ENCODE measurements at places on chromosomes 5 and 9.

GRCh38 chr5:464843-465590, 22.0 kb downstream of the EXOC3 start:
- DNase-seq = no peak

GRCh38 chr5:133241179-133242092, 189.6 kb downstream of the HSPA4 start:
- DNase-seq = no peak

DNA sequence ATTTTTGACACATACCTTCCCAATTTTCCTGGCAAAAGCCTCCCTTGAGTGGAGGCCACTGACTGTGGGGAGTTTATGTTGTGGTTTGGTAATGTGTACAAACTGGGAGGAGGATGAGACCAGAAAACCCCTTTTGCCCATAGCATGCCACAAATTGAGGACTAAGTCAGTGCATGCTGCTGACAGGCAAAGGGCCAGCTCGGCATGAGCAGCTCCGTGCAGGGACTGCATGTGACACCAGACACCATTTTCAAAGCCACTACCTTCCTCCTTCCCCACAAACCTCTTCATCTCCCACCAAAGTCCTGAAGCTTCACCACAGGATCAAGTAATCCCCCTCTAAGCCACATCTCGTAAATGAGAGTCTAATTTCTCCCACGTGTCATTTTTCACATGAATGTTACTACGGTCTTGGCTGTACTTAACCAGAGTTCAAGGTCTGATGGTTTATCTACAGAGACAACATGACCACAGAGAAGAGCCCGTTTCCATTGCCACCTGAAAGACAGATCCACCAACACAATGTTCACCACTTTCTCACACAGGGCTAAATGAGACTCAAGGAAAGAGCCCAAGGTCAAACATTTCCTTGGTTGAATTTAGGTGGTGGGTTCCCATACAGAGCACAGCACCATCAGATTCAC, 106.5 kb downstream of the NFIB start:
- DNase-seq = no peak

DNA sequence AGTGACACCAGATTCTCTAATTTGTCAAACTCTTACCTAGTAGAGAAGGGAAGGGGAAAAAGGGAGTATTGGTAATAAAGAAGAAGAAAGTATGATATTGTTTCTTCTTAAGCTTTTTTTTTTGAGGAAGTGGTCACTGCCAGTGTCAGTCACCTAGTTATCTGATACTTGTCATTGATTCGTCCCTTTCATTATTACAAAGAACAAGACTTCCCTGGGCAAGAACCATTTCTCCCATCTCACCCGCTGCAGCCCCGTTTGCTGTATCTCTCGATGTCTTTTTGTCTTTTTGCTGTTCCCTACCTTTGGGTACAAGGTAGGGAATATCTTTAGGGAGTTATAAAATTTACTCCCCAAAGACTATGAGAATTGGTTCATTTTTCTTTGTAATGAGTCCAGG, 249.0 kb downstream of the ARHGAP26 start:
- DNase-seq = no peak

DNA sequence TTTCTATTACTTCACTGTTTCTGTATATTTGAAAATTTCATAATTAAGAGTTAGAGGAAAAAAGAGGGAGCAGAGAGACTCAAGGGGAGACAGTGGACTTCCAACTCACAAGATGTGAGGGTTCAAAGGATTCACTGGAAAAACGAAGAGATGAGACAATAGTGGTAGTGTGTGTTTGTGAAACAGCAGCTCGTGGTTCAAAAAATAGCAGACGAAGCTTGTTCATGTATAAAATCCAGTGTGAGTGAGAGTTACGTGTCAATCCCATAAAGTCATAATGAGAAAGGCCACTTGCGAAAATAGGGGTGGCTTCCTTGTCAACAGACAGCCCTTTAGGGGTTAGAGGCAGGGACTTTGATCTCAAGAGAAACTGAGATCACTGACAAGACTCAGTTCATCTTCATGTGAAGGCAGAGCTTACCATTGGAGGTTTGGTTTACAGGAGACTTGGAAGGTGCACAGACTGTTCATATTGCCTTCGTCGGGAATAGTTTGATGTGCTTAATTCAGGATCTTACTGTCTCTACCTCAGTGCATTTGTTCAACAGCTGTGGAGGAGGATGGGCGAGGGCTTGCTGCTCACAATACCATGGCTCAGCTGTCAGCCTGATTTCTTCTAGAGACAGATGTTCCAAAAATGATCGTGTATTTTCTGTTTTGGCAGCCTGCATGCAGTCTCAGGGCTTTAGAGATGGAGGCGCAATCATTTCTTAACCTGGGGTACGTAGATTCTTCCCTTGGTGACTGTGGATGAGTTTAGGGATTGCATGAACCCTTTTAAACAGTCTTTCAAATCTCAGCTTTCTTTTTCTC, 105.7 kb upstream of the KLF9 start:
- no peak for DNase-seq

DNA sequence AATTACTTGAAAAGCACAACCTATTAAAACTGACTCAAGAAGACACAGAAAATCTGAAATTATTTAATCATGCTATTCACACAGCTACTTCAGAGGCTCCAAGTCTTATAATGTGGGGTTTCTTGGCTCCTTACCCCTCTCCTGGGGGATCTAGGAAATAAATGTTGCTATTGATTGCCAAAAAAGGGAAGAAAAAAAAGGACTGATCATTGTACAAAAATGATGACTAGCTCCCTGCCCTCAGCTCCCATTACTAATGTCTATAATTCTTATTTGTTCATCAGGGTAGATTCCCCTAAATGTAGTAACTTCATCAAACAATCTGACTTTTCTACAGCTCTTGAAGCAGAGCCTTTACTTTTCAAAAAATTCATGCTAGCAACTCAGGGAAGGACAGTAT, 3.3 kb upstream of the SMC5 start:
- DNase-seq = peak; percentile 45

GRCh38 chr9:131943351-131943841, 136.3 kb downstream of the MED27 start:
- no peak for DNase-seq

GRCh38 chr5:6159832-6160430, 218.4 kb downstream of the MED10 start:
- no peak for DNase-seq

GRCh38 chr5:176400382-176401156, 12.0 kb downstream of the HIGD2A start:
- no peak for DNase-seq

DNA sequence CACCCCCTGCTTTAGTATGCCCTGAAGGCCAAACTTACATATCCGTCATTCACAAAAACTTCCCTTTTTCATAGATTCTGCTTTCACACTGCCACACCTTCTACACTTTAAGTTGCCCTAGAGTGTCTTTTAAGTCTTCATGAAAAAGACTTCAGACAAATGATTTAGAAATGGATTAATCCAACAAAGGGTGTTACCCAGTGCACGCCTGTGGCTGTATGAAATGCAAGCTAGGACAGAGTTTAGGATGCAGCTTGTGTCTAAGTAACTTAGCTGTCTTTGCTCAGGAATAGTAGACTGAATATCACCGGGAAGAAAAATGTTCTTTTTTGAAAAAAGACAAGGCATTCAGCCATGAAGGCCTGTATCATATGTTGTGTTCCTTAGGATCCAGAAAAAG, 210.0 kb downstream of the MPDZ start:
- no peak for DNase-seq

DNA sequence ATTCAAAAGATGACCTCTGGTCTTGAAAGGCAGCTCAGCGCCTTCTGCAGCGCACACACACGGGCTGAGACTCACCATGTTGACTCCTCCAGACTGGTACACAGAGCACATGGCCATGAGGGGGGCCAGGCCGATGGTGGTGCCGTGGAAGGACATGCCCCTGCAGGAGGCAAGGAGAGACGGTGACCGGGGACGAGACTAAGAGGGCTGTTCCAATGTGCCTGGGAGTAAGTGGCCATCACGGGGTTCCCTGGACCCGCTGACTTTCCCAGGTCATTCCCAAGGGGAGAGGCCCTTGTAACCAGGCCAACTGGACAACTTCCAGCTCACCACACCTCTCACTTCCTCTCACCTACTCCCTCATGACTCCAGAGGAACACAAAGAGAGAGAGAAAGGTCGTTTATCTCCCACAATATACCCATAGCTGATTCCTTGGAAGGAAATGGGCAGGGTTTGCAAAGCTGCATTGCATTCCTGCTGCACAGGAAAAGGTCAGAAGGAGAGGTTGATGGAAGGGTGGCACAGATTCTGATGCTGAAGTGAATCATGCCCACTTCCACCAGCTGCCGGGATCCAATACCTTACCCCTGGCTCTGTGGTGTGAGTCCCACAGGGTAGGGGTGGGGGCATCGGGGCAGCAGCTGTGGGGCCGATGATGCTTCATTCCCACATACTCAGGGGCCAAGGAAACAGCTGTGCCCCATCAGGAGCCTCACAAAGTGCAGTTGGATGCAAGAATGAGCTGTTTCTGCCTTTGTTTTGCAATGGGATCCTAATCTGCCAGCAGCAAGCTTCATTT, 47.2 kb downstream of the NIPAL4 start:
- peak; percentile 68 for DNase-seq

DNA sequence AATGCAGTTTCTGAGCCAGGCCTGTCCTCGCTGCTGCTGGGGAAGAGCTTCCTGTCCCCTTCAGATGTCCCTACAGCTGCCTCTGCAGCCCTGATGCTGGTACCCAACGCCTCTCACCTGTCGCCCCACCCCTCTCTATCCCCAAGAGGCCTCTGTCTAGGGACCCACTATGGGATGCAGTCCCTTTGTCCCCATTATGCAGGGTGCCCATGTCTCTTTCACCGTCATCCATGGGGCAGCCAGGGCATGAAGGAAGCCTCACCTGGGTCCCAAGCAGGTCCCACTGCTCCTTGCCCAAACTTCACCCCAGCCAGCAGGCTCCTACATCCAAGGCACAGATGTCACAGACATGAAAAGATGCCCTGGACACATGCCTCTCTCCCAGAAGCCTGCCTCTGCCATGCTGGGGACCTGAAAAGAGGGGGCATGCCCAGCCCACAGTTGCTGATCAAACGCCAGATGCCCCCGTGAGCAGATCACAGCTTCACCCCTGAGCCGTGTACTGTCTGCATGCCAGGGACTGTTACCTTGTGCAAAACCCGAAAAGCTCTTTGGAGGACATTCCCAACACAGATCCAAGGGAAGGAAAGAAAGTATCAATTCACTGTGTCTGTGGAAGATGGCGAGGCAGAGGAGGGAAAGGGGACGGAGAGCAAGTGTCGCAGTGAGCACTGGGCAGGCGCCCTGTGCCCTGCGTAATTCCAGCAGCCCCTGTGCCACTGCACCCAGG, 81.0 kb downstream of the ADAMTS2 start:
- no peak for DNase-seq

DNA sequence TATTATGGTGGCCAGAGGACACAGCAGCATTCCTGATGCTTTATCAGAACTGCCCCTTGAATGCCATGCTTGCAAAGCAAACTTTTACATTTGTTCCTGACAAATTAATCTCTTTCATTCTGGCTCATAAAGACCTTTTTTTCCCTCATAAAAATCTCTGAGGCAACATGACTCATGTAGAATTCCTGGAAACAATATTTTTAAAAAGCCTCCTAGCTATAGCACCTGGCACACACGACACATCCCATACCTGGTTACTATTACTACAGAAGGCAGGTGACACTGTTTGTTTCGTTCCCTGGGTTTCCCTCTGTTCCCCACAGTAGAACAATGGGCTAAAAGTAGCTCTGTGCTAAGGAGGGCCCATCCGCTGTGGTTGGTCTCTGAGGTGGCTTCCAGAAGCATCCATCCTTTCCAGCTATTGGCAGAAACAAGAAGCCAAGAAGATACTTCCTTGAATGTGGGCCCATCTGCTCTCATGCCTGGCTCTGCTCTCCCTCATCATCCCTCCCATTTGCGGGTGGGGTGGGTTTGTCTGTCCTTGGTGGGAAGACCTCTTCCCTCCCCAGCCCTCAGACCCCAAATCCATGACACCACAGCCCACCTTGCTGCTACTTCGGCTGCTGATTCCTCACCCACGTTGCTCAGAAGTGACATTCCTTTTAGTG, 59.1 kb downstream of the GALNT12 start:
- no peak for DNase-seq

DNA sequence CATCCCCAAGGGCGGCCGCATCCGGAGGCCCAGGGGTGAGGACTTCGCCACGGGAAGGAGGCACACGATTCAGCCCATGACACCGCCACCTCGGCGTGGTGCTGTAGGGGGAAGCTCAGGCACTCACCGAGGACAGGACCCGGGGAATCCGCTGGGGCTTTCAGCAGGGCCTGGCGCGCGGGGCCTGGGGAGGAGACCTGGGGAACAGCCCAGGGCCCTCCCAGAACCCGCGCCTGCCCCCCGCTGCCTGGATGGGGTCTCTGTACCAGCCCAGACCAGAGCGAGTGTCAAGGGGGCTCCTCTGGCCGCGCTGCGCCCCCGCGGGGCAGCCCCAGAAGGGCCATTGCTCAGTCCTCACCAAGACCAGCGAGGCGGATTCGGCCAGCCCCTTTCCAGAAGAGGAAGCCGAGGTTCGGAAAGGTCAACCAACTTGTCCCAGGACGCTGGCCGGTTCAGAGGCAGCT, 12.8 kb downstream of the COL23A1 start:
- no peak for DNase-seq

- DNase-seq = peak; percentile 44
These were observed 111.3 kb downstream of the FER start for GRCh38 chr5:108858959-108859358.

DNA sequence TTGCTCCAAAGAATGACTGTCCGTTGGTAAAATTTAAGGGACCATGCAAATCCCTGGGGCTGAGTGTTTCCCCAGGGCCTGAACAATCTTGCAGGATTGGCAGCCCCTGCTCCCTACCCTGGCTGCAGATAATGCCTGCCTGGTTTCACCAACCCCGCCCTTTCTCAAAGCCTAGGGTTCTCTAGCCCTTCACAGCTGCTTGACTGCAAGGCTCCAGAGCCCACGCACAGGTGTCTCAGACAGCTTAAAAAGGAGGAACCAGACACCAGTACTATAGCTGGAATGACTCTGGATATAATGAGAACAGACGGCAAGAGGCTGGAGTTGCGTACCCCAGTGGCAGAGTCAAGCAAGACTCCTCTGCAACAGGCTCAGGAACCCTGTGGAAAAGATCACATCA, 25.2 kb upstream of the TNIP1 start:
- no peak for DNase-seq
